ENCODE measurements at places on chromosomes 6 and 20.

- no peak for DNase-seq
Measured at GRCh38 chr6:42391441-42391840, 60.3 kb downstream of the TRERF1 start.

- DNase-seq: no peak
Measured at GRCh38 chr20:15245896-15246295, 908.5 kb upstream of the FLRT3 start.

DNA sequence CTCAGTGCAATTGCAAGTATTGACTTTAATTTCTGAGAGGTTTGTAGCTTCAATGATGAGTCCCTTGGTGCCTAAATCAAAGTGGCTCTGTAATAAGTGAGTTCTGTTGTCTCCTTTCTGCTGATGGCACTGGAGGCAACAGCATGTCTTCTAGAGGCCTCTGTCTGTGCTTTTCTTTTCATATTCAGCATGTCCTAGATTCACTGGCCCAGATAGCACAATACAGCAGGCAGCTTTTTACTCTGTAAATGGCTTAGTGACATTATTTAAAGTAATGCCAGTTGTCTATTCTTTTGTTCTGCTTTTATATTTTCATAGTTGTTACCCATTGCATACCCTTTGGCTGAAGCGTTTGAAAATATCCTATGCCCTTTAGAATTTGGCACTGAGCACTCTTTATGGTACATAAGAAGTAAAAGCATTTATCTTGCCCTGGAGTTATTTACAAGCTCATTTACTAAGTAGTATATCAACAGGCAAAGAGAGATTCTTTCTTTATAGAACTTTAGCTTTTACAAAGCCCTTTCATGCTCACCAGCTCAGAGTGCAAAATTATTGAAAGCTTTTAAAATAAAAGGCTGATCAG, 271.5 kb upstream of the KCNQ5 start:
- no peak for DNase-seq

DNA sequence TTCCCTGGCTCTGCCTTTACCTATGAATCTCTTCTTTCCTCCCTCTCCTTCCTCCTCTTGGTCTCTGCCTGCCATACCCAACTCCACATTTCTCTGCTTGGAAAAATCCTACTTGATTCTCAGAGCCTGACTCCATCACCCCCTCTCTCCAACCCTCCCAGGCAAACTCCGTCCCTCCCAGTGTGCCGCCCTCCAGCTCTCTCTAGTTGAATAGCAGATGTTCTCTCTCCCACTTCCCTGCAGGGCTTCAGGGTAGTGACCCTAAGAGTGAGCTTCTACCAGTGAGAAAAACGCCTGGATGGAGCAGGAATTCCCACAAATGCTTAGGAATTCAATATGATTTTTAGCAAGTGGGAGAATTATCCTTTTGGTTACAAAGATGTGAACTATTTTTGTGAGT, 141.6 kb downstream of the MTHFD1L start:
- no peak for DNase-seq

DNA sequence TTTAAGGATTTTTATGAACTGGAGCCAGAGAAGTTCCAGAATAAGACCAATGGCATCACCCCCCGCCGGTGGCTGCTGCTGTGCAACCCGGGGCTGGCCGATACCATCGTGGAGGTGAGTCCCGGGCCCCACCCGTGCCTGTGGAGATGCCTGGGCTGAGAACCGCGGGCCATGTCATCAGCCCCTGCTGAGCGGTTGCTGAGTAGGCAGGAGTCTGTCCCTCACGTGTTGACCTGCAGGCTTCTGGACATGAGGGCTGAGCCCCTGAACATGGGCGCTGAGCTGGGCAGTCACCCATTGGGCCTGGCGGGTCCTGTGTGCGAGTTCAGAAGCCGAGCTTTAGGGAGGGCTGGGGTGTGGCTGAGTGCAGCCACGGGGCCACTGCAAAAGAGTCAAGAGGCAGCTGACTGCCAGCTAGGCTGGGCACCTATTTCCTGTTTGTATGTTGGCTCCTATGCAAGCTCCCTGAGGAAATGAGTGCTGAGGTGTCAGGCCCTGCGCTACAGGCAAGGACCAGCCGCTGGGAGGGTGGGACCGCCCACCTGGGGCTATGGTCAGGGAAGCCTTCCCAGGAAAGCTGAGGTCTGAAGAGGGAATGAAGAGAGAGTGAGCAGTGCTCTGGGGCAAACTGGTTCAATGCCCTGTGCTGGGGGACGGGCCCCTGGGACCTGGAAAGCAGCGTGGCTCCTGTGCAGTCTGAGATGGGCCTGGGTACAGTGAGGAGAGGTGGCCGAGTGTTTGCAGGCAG, 34.3 kb downstream of the PYGB start:
- DNase-seq: no peak

GRCh38 chr20:51043811-51044210, 20.9 kb upstream of the KCNG1 start:
- DNase-seq: no peak

DNA sequence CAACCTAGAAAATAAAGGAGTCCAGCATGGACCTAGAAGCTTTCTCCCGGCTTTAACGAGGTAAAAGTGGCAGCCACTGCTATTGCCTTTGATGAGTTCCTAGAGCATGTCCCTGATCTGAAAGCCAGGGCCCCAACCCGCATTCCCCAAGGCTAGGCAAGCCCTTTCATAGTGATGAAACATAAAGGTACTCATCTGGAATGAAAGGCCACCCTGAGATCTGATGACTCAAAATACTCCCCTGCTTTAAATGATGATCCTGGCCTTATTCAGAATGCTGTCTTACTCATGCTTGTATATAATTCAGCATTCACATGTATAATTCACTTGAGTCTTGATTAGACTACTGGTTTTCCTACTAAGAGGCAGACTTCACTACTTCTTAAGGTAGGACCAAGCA, 21.3 kb downstream of the TTPAL start:
- no peak for DNase-seq

DNA sequence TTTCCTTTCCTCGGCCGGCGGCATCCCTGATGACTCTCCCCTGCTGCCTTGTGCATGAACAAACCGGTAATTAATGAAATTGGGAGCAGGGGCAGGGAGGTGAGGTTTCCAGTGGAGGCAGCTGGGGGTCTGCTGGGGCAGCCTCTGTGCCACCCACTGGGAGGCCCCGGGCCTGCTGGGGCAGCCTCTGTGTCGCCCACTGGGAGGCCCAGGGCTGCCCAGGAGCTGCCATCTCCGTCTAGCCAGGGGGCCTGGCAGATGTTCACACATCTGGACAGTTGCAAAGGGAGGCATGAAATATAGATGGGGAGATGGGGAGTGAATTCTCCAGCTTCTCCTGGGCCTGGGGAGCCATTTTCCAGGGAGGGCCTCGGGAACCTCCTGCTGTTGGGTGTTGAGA, 33.8 kb downstream of the TOX2 start:
- no peak for DNase-seq

DNA sequence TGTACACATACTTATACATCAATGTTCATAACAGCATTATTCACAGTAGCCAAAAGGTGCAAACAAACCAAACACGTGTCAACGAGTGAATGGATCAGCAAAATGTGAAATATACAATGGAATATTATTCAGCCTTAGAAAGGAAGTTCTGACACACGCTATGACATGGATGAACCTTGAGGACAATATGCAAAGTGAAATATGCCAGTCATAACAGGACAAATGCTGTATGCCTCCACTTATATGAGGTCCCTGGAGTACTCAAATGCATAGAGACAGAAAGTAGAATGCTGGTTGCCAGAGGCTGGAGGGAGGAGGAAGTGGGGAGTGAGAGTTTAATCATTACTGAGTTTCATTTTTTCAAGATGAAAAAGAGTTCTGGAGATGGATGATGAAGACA, 37.8 kb upstream of the IGF2R start:
- no peak for DNase-seq
